ENCODE measurements at places on chromosomes 7 and 10.

DNA sequence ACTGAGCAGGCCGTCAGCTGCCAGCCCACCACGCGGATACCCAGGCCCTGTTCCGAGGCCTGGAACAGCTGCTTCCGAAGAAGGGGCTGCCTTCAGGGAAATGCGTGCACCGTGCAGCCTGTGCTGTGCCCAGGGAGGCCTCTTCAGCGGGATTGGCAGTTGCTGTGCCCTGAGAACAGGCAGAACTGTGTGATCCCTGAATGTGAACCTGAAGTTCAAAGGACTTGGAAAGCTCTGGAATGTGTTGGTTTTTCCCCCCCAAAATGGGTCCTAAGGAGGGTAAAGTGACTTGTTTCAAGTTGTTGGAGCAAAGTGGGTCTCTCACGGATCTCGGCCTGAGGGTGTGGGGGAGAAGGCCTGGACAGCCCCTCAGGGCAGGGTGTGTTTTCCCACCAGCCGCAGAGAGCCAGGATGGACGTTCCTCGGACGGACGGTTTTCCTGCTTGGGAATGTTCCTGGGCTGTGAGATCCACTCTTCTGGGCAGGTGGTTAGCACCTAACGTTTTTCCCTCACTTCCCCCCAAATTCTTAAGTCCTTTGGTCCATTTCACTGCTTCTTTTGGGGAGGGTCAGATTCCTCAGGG is 2.1 kb downstream of the SPRN start:
- DNase-seq, result no peak

- DNase-seq, result no peak
These were observed 99.1 kb upstream of the SEC61G start for GRCh38 chr7:54858008-54858692.

- no peak for DNase-seq
These were observed 51.9 kb upstream of the PTN start for GRCh38 chr7:137395420-137395819.

DNA sequence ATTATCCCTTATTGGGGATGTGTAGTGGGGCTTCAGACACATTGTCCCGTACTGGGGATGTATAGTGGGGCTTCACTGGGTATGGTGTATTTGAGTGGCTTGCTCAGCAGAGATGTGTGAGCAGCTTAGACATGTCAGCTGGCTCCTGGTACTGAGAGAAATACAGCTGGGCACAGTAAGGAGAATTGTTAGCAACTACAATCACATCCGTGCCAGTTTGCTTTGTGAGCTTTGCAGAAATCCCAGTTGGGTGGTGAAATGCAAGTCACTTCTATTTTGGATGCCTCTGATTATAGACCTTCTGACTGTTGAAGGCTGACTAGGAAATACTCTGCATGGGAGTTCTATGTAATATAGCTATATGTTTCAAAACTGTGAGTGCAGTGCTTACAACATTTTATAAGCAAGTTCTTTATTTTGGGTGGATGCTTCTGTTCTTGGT is 10.8 kb downstream of the CCNY start:
- DNase-seq, result no peak

GRCh38 chr7:34655384-34655783 is 2.6 kb upstream of the NPSR1 start:
- DNase-seq, result no peak

All from stimulated activated CD4-positive, alpha-beta T cell treated with anti-CD3 and anti-CD28 coated beads, Interleukin-12 subunit alpha, Interleukin-12 subunit beta, amount 100 ng/mL, for 4 hours (primary cell).